ENCODE measurements at places on chromosomes 11 and 22.

- DNase-seq, result no peak
Observed at GRCh38 chr22:48778308-48779195, 1049.1 kb downstream of the BRD1 start.

DNA sequence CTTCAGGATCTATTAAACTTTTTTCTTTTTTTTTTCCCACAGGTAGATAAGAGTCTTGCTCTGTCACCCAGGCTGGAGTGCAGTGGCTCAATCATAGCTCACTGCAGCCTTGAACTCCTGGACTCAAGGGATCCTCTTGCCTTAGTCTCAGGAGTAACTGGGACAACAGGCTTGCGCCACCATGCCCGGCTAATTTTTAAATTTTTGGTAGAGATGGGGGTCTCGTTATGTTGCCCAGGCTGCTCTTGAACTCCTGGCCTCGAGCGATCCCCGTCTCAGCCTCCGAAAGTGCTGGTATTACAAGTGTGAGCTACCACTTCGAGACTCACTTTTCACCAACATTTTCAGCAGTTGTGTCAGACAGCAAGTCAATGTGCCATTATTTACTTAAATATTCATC lies 962 bp downstream of the SIRT3 start:
- DNase-seq, result no peak

DNA sequence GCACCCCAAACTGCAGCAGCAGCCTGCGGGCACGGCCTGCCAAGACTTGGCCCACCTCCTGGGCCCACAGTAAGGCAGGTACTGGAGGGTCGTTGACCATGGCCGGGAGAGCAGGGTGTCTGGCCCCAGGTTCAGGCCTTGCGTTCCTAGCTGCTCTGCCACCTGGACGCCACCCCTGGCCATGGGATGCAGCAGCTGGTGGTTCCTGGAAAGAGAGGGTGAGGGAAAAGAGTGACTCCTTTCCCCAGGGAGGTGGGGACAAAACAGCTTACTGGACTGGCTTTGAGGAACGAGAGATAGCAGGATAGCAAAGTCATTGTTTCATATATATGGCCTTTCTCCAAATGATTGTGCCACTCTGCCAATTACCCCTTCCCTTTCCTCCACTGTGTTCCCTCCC lies 1.8 kb downstream of the BSCL2 start:
- DNase-seq, result peak; percentile 74

GRCh38 chr11:77660947-77661346 lies 23.4 kb upstream of the CLNS1A start:
- DNase-seq, result no peak

- DNase-seq, result no peak
Observed at GRCh38 chr11:1305063-1305495, 4.4 kb downstream of the TOLLIP start.

DNA sequence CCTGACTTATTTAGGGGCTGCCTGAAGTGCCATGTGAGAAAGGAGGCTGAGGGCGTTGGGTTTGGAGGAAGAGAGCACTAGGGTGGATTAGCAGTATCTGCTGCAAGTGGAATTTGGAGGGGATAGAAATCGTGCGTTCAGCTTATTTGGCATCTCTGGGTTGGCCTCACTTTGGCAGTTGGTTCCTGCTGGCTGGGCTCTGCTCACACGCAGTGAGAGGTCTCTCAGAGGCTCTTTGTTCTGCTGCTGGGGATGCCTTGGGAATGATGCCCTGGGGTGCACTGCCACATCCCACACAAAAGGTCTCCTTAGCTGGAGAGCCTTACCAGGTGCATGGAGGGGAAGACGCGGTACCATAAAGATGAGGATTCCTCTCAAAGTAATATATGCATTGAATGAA lies 17.7 kb upstream of the MICAL2 start:
- no peak for DNase-seq

- DNase-seq, result no peak
Observed at GRCh38 chr11:93908689-93909088, 58.3 kb upstream of the VSTM5 start.

DNA sequence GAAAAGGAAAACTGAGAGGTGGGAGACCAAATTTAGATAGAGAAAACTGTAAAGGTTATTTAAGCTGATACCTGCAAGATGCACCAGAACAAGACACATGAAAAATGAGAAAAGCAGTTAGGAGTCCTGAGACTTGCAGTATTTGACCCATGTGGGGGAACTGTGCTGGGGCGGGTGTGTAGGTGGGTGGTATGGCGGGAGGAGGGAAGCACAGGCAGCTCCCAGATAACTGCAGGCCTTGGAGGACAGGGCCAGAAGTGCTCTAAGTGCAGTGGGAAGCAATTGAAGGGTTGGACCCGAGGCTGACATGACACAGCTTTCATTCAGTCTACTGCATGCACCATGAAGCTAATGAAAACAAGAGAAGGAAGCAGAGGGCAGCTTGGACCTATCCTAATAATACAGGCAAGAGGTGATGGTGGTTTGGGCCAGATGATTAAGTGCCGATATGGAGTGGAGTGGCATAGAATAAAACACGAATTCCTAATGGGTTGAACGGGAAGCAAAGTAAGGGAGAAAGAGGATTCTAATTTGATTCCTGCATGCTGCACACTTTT lies 48.0 kb upstream of the ANO3 start:
- no peak for DNase-seq

GRCh38 chr22:23754980-23755636 lies 883 bp upstream of the VPREB3 start:
- no peak for DNase-seq

DNA sequence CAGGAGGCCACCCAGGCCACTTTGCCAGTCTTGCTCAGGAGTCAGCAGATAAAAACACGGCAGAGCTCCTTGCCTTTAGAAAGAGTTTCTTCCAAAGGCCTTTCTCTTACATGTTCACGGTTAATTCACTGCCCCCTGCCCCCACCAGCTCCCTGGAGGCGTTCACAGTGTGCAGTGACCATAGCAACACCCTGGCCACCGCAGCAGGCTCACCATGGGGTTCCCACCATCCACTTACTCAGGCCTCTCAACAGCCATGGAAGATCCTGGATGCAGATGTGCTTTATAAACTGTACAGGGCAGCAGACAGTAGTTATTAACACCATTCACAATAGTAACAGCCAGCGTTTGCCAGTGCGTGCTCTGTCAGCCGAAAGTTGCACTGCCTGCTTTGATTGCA lies 10.6 kb upstream of the MYO7A start:
- DNase-seq, result no peak

DNA sequence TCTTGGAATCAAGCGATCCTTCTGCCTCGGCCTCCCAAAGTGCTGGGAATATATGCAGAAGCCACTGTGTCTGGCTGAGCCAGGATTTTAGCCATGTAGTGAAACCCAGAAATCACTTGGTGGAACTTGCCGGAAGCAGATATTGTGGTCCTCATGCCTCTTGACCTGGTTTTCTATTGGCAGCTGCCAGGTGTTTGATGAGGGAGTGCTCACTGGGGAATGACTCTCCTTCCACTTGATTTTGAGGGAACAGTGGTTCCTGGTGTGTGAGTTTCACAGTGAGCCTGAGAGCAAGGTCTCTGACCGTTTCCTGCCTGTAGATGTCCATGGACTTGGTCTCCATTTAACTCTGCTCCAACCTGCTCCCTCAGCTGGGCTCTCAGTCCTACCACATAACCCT lies 34.7 kb upstream of the ELF5 start:
- DNase-seq, result no peak

DNA sequence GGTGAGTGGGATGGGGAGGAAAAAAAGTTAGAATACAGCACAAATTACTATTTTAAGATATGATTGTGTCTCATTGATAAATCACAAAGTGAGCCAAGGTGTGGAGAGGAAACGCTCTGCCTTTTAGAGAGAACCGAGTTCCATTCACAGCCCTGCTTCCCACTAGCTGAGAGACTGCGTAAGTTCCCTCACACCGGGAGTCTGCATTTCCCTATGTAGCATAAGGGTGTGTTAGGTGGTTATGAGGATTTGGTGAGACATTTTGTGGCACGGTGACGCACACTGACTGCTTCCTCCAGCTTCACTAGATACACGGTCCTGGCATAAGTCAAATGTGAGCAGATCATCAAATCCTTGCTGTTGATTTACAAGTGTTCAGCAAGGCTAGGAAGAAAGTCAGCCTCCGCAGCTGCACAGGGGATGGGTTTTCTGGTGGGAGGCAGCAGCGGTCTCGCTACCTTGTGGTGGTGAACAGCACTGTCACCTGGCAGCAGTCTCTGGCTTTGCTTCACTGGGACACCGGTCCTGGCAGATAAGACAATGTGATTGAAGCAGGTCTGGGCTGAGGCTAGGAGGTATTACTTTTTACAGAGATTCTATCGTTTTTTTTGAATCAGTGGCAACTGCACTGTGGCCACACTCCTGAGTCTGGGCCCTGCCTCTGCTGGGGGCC lies 312.2 kb upstream of the B3GAT1 start:
- no peak for DNase-seq

- no peak for DNase-seq
Observed at GRCh38 chr22:30026756-30027155, 53.5 kb upstream of the HORMAD2 start.

DNA sequence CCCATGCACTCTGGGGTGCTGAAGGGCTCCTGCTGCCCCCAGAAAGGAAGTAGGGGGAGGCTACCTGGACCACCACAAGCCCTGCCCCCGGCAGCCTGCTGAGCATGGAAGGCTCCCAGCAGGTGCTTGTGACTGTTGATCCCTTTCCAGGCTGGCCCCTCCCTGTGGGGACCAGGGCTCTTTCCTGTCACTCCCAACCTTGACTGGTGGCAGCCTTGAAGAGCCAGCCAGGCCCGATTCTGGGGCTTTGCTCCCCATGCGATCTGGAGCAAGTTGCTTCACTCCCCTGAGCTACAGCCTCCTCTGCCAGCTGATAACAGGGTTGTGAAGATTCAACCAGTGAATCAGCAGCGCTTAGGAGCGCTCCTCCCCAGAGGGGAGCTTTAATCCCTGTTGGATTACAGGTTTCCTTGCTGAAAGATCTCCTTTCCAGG lies 4.6 kb upstream of the CST6 start:
- DNase-seq, result no peak

- DNase-seq, result peak; percentile 96
Observed at GRCh38 chr11:75280227-75280701, 39.7 kb downstream of the TPBGL start.

- DNase-seq, result no peak
Observed at GRCh38 chr22:18082467-18082866, 4.7 kb downstream of the PEX26 start.

DNA sequence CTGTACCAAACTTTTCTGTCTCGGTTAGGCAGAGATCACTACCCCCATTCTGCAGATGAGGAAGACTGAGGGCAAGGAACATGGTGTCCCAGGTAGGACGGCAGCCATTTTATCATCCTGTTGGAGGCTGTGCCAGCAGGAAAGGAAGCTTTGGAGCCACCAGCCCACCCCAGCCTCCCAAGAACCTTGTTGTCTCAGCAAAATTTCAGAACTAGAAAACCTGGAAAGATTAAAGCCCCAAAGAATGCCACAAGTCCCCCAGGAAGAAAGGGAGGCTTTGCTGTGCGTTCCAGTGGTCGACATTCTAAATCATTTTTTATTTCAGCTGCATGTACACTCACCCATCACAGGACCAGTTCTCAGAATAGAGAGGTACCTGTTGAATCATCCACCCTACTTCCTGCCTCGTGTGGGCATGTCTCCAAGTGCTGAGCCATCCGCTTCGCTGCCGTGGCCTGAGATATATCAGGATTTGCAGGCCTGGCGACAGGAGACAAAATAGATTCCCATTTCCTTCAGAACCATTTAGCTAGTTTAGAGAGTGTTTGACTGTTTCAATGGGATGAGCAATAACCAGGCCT lies 13.0 kb upstream of the EIF3D start:
- peak; percentile 29 for DNase-seq

DNA sequence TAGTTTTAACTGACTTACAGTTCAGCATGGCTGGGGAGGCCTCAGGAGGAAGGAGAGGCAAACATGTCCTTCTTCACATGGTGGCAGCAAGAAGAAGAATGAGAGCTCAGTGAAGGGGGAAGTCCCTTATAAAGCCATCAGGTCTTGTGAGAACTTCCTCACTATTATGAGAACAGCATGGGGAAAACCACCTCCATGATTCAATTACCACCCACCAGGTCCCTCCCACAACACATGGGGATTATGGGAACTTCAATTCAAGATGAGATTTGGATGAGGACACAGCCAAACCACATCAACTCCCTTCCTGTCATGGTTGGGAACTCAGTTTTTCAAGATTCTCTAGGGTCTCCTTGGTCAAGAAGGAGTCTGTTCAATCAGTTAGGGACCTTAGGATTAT lies 432.9 kb upstream of the CNTN5 start:
- no peak for DNase-seq

DNA sequence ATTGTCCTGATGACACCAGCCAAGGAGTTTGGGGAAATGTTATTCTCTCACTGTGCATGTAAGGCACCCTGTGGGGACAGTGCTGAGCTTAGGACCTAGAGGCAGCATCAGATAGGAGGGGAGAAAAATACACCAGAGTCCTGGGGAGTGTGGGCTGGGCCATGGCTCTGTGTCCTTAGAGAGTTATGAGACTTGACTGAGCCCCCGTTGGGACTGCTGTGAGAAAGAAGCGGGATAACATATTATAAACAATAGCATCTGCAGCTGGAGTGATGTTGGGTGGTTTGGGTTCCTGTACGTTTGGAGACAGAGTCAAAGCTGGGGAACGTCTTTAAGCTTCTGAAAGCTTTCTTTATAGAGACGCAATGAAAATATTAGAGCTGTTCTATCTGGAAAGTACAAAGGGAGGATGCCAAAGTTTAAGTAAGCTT lies 90.9 kb upstream of the CRTAM start:
- no peak for DNase-seq

DNA sequence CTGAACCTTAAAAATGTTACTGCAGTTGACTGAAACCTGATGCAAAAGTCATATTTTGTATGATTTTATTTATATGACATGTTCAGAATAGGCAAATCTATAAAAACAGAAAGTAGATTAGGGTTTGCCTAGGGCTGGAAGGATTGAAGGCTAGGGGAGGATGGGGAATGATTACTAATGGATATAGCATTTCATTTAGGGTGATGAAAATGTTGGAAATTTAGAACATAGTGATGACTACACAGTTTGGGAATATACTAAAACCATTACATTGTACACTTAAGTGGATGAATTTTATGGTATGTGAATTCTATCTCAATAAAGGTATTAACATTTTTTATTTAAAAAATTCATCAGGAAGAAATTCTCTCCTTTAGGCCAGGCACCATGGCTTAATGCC lies 22.9 kb upstream of the PAFAH1B2 start:
- DNase-seq, result no peak

Data from HT-29 (cell line).